ENCODE measurements at places on chromosomes 7 and 10.
A peak's percentile ranks its signal among the peaks of the same experiment; 100 is the strongest.

- DNase-seq = no peak
These were observed 111.4 kb upstream of the ABCB5 start for GRCh38 chr7:20504060-20504459.

DNA sequence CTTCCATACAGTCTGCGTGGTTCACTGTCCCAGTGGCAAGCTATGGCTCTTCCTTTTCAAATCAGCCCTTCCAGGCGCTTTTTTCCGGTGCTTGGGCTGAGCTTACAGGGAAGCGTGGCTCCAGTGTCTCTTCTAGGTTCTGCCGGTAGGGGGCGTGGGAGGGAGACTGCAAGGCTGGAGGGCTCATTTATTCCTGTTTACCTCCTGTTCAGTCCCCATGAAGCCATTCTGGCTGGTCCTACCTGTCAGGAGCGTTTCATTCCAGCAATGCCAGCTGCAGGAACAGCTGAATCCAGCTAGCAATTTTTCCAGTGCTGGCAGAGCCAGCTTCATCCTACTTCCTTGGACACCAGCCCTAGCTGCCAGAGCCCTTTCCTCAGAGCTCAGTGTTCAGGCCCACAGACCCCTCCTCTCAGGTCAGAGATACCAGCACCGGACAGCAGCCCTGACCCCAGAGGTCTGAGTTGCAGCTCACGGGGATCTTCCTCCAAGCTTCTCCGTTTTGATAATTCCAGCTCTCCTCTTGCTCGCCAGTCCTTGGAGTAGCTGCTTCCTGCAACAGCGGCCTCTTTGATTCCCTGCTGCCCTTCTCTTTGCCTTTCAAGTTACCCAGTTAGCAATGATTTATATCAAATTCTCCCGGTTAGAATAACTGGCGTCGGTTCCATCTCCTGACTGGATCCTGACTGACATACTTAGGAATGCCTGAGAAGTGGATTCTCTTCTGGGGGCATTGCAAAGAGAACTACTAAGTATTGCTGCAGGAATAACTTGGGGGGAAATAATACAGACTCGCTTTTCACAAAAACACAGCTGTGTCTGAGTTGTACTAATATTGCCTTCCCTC is 129.8 kb downstream of the FRMD4A start:
- DNase-seq = peak; percentile 29

DNA sequence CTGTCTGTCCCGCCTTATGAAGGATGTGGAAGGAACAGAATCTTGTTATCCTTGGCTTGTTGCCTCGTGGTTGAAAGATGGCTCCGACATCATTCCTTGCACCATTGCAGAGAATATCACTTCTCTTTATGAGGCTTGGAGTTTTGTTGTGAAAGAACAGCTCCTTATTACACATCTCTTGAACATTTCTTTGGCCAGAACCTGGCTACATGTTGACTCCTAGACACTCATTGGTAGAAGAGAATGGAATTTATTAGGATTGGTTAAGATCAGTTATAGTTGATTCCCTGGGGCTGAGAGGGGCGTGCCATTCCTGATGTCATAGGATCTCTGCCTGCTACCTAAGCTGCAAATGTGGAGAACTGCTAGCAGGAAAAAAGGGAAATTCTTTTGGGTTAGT is 180.5 kb upstream of the CTBP2 start:
- DNase-seq = no peak

DNA sequence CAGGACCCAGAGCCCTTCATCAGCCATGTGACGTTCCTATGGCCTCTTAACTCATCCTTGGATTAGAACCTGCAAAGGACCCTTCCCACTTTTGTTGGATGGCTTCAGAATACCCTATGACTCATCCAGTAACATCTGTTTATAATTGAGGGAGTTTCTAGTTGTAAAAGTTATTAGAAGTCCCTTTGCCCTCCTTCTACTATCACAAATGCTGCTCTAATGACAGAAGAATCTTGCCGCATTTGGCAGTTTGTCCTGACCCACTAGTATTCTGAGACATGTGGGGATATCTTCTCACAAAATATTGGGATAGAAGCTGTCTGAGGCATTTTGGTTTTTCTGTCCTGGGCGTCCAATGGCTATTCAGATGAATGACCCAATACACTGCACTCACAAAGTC is 251.8 kb upstream of the TMEM72 start:
- no peak for DNase-seq

DNA sequence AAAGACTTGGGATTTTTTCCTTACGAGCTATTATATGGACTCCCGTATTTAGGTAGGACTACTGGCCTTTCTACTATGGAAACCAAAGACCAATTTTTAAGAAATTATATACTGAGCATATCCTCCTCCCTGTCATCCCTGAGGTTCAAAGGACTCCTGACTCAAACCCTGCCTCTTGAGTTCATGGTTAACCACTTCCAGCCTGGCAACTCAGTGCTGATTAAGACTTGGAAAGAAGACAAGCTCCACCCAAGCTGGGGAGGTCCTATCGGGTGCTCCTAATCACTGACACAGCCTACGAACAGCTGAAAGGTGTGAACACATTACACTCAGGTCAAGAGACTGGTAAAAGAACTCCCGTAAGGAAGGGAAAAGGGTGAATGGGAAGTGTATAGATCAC is 66.8 kb downstream of the LYZL2 start:
- peak; percentile 48 for DNase-seq

DNA sequence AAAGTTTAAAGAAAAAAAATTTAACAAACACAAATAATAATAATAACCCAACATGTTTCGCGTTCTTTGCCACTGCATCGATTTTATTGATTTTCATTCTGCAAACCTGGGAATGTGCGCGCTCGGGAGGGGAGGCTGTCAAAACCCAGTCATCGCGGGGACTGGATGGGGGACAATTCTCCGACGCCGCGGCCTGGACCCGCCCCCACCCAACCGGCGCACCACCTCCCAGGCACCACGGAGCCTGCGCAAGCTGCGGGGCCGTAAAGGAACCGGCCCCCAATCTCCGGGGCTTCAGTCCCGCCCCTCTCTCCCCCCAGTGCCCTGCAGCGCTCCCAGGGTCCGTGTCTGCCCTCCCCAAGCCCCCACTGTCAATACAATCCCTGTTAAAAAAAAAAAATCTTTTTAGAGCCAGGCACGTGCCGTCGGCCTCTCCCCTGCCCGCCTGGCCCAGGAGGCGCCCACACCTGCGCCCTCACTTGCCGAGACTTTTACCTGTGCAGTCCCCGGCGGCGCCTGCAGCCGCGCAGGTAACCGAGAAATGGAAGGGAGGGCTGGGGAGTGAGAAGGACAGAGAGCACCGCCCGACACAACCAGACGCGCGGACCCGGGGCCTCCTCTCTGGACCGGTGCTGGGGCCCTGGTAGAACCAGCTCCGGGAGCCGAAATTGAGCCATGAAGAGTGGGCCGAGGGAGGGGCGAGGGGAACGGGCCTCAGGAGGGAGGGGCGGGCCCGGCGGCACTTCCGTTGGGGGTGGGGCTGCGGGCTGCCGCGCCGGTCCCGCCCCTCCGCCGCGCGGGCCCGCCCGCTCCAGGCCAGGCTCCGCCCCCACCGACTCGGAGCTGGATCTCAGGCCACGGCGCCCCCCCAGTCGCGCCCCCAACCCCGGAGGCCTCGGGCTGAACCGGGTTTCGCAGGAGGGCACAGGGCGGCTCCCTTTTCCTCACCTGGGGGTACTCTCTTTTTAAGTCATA is 7.6 kb upstream of the ZNF503 start:
- DNase-seq = peak; percentile 29

DNA sequence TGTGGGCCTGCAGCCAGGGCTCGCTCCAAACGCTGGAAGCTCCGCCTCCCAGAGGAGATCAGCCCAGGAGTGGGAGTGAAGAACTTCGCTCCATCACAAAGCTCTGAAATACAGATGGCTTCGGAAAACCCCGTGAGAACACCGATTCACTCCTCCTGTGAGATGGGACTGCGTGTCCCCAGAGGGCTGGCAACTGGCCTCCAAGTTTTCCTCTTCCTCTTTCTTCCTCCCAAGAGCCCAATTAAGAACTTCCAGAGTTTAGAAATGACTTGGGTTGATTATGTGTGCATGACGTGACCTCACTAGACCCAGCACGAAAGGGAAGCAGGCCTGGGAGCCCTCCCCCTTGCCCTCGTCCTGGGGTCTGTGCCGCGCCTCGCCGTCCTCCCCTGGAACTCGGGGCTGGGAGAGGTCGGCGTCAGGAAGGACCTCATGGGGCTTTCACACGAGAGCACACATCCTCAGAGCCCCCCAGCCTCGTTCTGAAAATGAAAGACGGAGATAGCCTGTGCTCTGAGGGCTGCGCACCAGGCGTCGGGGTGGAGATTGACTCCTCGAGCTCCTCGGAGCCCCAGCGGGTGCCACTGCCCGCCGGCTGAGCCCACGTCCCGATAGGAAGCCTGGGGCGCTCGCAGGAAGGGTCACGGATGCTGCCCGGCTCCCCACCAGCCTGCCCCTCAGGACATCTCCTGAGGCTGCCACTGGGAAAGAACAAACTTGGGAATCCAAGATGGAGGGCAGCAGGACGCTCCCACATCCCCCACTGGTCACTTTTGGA is 37.8 kb downstream of the PTPRN2 start:
- no peak for DNase-seq

GRCh38 chr7:30065746-30066145 is 37.5 kb downstream of the PLEKHA8 start:
- DNase-seq = no peak

DNA sequence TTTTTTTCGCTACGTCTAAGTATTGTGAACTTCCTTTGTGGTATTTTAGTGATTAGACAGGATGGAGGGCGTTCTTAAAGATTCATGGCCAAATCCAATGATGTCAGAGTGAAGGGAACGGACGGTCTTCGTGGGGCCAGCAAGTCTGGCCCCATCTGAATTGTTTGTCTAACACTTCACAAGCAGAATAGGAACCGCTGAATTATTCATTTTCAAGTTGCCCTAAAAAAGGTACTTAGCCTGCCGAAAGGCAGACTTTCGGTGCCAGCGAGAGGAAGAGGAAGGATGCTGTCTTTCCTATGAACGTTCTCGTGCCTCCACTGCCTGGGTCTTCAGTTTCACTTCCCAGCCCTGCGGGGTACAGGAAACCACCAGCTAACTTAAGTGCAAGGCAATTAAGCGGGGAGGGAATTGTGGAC is 145.7 kb upstream of the SH2B2 start:
- peak; percentile 19 for DNase-seq

DNA sequence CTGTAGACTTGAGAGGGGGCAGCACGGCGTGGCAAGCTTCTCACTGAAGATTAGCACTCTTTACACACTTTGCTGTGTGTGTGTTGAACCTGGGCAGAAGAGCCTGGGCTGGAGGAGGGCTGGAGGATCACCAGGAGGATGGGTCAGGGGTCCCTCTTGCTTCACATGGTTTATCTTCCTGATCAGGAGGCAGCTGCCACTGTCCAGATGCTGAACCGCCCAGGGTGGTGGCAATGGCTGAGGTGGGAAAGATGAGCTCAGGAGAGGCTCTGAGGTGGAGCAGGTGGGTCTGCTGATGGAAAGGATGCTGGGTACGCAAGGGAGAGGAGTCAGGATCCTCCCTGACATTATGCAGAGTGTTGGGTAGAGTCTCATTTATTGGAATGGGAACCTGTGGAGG is 191.5 kb downstream of the RAMP3 start:
- no peak for DNase-seq

DNA sequence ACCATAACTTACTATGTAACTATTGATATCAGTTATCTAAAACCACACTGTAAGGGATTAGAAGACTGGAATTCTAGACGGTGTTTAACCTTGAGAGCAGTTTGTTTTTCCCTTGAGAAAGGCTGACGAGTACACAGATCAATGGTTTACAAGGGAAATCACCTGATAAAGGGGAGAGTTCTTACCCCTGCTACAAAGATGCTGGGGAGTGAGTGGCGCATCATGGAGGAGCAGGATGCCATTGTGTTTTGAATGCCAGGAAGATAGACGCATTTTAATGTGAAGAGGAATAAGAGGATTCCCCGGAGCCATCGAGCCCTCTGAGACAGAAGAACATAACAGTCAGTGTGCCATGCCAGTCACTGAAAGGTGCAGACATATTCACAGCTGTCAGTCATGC is 145.2 kb downstream of the PKD1L1 start:
- DNase-seq = no peak

Measured in activated naive CD4-positive, alpha-beta T cell treated with anti-CD3 and anti-CD28 coated beads for 36 hours (primary cell).